ENCODE measurements at places on chromosomes 6 and 20.

DNA sequence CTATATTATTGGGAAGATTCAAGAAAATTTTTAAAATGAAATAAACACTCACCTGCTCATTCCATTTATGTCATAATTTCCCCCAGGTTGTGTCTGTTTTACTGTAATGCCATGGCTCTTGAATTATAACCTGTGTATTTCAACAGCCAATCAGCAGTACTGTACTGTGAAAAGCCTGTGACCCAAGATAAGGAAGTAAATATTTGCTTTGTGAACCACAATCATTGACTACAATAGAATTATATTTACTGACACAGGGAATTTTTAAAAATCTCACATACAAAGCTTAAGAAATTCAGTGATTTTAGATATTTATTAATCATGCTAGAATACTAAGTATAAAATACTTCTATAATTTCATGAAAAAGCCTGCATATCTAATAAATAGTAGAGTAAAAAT, 6.0 kb downstream of the RGS17 start:
- DNase-seq = no peak

DNA sequence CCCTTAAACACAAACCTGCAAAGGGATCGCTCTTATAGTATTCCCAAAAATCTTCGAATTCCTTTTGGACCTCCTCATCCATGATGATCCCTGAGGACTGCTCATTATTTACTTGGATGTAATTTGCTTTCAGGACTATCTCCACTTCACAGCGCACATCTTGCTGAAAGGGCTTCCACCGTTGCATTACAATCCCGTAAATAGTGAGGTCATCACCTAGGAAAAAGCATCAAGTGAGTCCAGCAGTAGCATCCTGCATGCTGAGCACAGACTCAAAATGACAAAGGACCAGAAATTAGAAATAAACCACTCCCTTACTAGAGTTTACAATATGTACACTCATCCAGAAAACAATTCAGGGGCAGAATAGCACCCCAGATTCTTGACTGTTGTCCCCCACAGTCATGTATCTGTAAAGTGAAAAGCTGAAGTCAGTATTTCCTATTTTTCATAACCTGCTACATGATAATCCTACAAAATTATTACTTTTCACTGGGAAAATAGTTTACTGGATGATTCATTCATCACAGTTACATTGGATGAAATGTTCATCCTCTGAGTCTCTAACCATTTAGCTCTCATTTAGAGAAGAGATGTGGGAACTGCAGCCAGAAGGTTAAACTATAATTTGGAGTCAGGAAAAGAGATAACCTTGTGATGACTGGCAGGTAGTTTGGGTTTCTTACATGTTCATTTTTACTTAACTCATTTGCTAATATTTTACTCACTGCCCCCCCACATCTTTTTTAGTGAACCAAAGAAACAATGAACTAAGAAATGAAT, 17.2 kb downstream of the MCM9 start:
- DNase-seq = no peak

DNA sequence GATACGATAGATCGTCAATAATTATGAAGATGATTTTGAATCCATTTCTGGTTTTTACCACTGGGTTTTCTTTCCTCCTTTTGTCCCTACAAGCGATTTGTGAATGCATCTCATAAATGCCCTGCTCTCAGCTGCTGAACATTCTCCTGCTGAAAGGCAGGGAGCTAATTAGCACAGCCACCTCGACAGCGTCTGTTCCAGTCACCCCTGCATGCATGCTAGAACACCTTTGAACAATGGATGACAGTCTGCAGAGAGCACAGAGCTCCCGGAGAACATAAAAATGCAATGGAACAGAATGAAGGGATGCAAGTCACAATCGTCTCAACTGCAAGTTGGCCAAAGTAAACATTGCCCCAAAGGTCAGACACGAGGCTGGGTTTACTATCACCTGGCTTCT, 105.8 kb downstream of the SLC35B3 start:
- no peak for DNase-seq

GRCh38 chr6:920512-920911, 227.6 kb upstream of the EXOC2 start:
- no peak for DNase-seq

GRCh38 chr6:2782825-2783187, 17.6 kb downstream of the WRNIP1 start:
- DNase-seq = no peak

DNA sequence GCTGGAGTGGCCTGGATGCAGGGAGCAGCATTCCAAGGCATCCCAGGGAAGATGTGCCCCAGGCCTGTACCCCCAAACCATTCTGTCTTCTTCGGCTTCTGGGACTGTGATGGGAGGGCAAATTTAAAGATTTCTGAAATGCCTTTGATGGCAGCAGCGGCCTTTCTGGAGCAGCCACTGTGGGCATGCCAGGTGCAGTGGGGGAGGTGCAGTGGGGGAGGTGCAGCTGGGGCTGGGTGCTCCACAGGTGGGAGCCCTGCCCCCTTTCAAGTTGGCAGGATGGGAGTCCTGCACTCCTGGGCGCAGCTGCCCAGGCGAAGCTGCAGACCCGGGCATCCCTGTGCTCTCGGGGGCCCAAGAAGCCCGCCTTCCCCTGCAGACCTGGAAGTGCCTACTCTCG, 293.5 kb upstream of the MOCS1 start:
- no peak for DNase-seq

DNA sequence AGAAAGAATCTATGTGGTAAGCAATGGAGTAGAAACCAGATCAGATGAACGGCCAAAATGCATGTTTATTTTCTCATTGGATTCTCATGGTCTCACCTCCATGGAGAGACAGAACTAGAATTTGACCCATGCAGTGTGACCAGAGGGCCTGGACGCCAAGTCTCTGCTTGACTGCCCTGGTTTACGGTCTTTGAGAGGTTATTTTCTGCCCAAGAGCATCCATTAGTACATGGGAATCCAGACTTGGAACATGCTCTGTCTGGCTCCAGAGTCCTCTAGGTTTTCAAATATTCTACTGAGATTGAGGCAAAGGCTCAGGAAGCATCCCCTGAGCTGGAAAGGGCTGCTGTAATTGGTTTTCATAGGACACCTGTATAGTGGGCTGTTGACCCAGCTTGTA, 45.5 kb upstream of the UST start:
- DNase-seq = no peak

DNA sequence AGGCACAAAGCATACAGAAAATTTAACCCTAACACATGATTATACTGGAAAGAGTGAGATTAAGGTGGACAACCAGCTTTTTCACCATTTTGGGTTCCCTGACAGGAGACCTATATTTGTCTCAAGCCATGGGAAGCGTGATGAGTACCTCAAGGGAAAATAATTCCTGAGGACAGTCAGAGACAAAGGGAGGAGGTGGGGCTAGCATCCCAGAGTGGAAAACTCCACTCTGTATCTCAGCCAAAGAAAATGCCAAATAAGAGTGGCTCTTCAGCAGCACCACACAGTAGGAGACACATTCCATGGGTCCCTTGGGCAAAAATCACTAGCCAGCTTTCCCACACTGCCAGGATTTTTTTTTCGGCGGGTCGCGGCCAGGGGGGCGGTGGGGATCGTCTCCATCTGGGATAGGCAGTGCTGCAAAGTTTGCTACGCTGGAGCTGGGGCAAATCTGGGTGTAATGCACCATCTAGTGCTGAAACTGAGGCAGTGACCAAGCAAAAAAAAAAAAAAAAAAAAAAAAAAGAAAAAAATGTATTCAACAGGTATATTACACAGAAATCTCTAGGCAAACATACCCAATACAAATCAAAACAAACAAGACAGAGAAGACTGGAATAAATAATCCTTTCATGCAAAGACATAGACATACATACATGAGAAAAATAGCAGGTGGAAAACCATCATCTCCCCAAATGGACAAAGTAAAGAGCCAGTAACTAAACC, 77.3 kb upstream of the SLC35F1 start:
- peak; percentile 28 for DNase-seq

- DNase-seq = peak; percentile 78
These were observed 10.0 kb upstream of the ARMC2 start for GRCh38 chr6:108838101-108838717.

DNA sequence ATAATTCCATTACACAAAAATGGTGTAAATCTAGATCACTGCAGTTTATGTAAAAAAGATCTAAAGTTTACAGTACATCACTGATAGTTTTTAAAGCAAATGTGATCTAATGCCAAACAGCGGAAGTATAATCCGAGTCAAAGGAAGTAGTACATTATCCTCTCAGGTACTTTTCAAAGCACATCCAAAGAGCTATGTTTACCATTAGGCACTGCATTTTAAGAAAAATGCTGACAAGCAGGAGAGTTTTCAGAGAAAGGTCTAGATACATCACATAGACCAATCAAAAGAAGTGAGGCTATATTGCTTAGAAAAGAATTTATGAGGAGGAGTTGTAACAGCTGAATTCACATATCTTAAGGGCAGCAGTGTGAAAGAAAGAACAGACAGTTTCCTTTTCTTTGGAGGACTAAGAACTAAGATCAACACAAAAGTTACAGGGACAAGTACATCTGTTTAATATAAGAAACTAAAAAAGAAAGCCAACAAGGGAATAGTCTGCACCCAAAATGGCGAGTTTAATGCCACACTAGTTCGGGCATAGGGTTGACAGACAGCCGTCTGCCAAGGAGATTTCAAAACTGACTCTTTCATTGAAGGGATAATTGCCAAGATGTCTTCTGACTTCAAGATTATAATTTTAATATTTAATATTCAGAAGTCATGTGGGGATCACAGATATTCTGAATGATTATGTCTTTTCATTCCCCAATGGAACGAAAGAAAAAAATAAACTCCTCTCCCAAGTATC, 1.4 kb downstream of the ZNF184 start:
- DNase-seq = no peak

DNA sequence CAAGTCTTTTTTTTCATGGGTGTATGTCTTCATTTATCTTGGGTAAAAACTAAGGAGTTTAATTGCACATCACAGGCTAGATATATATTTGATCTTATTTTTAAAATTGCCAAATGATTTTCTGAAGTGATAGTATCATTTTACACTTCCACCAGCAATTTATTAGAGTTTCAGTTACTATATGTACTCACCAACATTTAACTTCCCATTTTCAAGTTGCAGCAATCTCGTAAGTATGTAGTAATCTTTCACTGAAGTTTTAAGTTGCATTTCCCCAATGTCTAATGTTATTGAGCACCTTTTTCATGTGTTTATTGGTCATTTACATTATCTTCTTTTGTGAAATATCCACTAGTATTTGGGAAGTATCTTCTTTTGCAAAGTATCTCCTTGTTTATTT, 277.4 kb upstream of the CNR1 start:
- DNase-seq = no peak

DNA sequence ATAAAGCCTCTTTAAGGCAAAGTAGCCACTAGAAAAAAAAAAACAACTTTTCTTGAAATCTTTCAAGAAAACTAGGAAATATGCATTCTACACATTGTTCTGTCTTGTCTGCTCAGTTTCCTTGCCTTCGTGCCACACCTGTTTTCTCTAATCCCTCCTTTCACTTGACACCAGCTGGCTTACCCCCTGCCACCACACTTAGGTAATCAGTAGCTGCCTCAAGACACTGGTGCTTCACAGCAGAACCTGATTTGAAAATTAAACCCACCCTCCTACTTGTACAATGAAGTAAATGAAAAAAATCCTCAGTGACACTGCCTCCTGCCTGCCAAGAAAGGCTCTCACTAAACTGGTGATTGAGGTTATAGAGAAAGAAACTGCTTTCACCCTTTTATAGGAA, 45.8 kb upstream of the SCML4 start:
- no peak for DNase-seq

- no peak for DNase-seq
These were observed 17.3 kb downstream of the RAMACL start for GRCh38 chr6:166569206-166569605.
